ENCODE measurements at places on chromosomes 2 and 18.

DNA sequence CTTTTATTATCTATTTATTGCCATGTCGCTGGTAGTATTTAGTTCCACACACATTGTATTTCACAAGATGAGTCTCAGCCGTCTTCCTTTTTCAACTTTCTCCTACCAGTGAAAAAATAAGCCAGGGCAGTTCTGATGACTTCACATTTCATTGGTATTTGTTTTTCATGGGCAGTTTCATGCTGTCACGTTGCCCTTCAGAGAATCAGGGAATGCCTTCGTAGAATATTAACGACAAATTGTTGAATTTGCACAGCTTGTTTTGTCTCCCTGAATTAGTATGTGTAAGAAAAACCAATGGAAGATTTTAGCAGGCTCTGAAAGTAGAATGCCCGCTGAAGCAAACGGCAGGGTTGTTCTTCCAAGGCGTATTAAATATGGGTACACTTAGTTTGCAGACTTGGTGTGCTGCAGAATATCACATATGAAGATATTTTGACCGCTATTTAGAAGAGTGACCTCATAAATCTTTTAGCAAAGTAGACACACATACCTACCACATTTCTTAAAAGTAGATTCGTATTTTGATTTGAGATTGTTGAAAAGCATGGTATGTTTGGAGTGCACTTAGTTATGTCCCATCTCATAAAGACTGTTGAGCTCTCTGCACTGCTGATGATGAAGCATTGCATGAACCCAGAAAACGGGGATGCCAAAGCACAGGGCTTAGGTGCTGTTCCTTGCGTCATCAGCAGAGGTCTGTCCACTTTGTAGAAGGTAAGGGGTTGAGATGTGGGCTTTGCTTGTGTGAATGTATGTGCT lies 2.9 kb downstream of the NEDD4L start:
- no peak for DNase-seq

GRCh38 chr2:1633092-1633671 lies 111.1 kb downstream of the PXDN start:
- DNase-seq = no peak

DNA sequence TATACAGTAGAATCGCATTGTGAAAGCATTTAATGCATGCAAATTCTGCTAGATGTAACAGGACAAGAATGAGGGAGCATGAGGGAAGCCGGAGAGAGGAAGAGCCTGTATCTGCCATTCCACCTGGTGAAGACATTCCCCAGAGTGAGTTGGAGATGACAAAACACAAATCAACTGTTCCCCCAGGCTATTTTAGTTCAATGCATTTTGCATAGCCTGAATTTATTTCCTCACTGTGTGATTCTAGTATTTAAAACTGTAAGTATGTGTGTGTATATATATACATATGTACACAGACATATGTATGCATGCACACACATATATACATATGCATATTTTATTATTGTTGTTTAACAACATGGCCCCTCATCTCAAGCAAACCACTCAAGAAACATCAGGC lies 54.7 kb downstream of the CCDC68 start:
- no peak for DNase-seq

DNA sequence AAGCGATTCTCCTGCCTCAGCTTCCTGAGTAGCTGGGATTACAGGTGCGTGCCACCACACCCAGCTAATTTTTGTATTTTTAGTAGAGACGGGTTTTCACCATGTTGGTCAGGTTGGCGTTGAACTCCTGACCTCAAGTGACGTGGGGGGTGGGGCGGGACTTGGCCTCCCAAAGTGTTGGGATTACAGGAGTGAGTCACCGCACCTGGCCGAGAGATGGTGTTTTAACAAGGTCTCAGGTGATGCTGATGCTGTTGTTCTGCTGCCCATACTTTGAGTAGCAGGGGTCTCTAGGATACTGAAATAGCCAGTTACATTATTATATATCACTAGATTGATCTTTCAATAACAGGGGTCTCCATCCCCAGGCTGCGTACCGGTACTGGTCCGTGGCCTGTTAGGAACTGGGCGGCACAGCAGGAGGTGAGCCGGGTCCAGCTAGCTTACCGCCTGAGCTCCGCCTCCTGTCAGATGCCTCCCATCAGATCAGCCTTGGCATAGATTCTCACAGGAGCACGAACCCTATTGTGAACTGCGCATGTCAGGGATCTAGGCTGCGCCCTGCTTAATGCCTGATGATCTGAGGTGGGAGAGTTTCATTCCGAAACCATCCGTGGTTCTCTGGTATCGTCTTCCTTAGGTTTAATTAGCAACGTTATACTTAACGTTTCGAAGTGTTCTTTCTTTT lies 48.3 kb upstream of the SLC38A11 start:
- DNase-seq = no peak

DNA sequence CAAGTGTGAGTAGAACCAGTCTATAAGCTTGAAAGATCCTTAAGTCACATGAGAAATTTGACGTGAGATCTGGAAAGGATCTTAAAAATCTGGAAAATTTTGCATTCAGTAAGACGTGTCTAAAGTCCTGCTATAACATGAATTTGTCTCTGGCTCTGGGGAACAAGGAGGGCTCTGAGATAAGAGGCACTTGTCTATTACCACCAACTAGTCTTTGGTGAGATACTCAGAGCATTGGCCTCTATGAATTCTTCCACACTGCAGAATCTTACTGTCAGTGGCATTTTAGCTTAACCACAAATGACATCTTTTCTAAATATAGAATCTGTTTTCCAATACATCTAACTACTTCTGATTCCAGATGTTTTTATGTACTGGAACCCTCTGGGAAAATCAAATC lies 1504.5 kb downstream of the DPP10 start:
- DNase-seq = no peak
